Muscle of back (tissue), 13 donors: ENCODE measurements at places on chromosomes 6 and 20. TPM values are rescaled to one million over a fixed set of nuclear protein-coding genes. Genes with fewer than 3 reads are reported as not detected.

GRCh38 chr6:5684320-5685053 is 322.2 kb downstream of the NRN1 start:
- DNase-seq: no peak

DNA sequence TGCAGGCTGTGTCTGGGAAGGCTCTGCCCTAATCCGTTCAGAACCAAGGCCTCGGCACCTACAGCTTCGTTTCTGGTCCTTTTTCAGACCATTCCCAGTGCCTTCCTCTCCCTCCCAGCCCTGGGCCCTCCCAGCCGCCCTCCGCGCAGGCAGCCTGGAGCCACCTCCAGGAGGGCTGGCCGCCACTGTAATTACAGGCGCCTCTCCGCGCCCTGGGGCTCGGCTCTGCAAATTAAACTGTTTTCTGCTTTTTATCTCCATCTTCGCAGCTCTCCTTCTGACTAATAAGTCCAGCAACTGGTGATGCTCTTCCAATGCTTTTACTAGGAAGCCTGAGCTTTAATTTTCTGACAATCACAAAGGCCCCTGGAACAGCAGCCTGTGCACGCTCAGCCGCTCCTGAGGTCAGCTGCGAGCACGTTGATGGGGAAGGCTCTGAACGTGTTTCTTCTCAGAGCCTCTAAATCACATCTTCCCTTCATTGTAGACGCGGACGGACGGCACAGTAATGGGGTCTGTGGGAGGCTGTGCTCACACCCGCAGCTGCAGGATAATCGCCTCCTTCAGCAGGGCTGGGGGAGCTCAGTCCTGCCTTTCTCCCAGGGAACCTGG is 194.6 kb downstream of the DLL1 start:
- DNase-seq: peak; percentile 35

- peak; percentile 83 for DNase-seq
Measured at GRCh38 chr6:33672808-33673207, 38.7 kb downstream of the UQCC2 start.

DNA sequence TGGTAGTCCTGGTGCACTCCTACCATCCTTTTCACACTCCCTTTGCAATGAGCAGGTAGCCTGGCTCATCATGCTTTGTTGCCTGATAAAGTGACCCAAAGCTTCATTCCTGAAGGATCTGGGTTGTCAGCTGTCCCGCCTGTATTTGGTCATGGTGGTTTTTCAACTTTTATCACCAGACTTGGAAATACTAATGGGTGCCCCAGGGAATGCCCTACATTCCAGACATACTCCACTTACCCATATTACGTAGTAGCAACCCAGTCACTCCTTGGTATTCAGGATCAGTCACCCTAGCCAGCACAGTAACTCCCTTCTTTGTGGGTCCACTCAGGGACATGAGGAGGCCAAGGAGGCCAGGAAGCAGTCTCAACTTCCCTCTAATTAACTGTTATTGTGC is 199.2 kb downstream of the MAFB start:
- DNase-seq: no peak

DNA sequence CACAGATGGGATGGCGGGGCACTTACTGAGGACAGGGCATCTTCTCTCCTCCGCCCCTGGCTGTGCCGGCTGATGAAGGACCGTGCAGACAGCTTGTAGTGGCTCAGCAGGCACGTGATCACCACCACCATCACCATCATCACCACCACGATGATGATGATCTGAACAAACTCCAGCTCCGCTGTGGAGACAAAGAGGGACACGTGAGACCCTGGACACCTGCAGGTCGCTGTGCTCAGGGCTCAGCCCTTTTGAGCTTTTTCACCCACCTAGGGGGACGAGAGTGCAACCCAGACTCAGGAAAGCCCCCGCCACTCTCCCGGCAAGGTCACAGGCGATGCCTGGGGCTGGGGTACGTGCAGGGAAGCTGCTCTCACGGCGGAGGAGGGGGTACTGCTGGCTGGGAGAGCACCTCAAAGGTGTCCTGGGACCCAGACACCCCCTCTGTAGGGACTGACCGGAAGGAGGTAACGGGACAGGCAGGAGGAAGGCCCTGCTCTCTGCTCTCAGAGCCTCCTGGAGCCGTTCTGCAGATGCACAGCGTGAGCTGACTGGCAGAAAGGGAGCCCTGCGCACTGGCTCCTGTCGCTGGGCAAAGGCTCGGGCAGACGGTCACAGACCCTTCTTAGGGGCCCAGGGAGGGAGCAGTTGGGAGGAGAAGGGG is 39.4 kb upstream of the ZBP1 start:
- DNase-seq: no peak

- DNase-seq: peak; percentile 56
Measured at GRCh38 chr6:32189069-32189741, 797 bp downstream of the PBX2 start.

GRCh38 chr6:46219661-46220060 is 48.9 kb upstream of the ENPP5 start:
- DNase-seq: no peak

- DNase-seq: no peak
Measured at GRCh38 chr6:166323395-166323794, 15.2 kb upstream of the PRR18 start.

GRCh38 chr6:4320860-4321259 is 185.5 kb upstream of the ECI2 start:
- peak; percentile 92 for DNase-seq

DNA sequence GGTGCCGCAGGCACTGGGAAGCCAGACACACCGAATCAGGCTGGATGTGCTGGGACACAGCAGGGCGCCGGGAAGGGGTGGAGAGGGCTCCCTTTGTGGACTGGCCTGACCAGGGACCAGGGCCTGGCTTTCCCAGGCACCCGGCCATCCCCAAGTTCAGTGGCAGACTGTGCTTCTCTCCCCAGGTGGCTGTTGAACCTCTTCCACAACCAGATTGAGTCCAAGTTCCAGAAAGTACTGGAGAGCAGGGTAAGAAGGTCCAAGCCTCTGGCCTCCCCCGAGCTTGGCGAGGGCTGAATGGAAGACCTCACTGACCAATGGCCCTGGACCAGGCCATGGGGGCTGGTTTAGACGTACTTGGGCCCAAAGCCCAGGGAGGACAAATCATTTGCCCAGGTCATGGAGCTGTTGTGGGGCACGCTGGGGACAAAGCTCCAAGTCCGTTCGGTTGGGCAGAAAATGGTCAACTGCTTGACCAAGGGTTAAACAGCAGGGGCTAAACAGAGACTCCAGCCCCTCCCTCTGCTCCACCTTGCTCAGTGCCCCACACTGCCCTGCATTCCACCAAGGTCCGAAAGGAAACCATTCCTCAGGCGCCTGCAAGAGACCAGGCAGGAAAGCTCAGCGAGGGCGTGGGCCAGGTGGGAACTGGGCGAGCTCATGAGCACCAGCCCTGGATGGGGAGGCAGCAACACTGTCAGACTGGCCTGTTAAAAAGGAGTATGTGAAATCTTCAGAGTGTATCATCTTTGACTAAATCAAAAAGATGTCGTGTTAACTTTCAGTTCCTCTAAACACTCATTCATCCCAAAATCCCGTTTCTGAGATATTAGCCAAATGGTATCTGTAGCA is 9.1 kb downstream of the LBP start:
- DNase-seq: no peak

- no peak for DNase-seq
Measured at GRCh38 chr20:37853823-37854375, 49.0 kb upstream of the VSTM2L start.

Gene SUMO4
- 0.21 TPM for polyA plus RNA-seq

Gene PSORS1C1
- 1.0 TPM for polyA plus RNA-seq

Gene BFSP1
- 2.0 TPM for polyA plus RNA-seq

Gene COL19A1
- polyA plus RNA-seq: 3.6 TPM

Gene CDSN
- not detected for polyA plus RNA-seq

Gene GHRH
- polyA plus RNA-seq: not detected

Gene BPIFB1
- not detected for polyA plus RNA-seq
